GM23338 (cell line): ENCODE measurements at places on chromosomes 3 and 15. TPM values are rescaled to one million over a fixed set of nuclear protein-coding genes. Genes with fewer than 3 reads are reported as not detected.

DNA sequence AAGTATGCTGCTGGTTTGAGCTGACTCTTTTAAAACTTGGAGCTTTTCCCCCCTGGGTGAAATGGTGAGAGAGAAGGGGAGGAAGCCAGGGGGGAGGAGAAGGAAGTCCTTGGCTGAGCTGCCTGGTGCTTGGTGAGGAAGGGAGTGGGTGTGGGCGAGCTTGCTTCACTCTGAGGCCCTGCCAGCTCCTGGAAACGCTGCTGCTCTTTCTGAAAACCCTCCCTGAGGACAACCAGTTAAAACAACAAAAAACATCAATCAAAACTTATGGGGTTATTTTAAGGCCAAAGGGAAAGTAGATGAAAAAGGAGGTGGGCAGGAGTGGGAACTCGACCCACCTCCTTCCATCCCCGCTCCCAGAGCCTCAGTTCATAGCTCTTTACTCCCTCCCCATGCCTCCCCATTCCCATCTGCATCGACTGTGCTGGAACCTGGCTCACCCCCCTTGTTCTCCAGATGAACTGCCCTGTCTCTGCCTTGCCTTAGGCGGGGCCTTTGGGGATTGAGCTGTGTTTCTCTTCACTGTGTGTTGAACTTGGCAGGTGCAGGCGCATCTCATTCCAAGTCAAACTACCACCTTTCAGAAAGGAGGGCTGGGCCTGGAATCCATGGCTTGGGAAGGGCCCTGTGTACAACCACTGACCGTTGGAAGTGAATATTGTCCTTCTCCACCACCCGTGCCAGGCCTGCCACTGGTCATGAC is 166.1 kb downstream of the ZNF621 start:
- H3K4me3 ChIP-seq, result no peak overlapping the region
- DNase-seq, result no peak
- no peak overlapping the region for H3K27ac ChIP-seq

DNA sequence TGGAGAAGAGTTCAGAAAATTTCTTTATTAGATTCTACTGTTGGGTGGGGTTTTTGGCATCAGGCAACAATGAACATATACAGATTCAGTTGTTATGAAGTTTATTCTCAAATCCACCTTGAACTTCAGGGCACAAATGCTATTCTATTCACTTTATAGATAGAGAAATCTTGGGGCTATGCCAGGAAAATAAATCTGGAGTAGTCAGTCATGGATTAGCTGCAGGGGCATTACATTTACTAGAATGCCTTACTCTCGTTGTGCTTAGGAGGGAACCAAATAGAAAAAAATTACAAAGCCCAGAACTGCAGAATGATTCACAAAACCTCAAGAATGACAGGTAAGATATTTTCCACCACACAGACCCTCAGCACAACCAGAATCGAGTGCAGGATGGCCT is 216.7 kb downstream of the CDIN1 start:
- no peaks in the 10 kb centered on the region for H3K36me3 ChIP-seq
- no peak for DNase-seq
- no peaks in the 10 kb centered on the region for H3K4me1 ChIP-seq
- H3K27ac ChIP-seq, result no peak overlapping the region

- no peak for DNase-seq
- no peaks in the 10 kb centered on the region for H3K27me3 ChIP-seq
- no peak overlapping the region for H3K27ac ChIP-seq
- peaks cover 6% of the 10 kb centered on the region; the same call in 1 of the 2 replicates for H3K4me1 ChIP-seq
- no peaks in the 10 kb centered on the region for H3K36me3 ChIP-seq
- no peak overlapping the region for H3K4me3 ChIP-seq
Observed at GRCh38 chr3:159904911-159905310, 83.7 kb upstream of the IL12A start.

DNA sequence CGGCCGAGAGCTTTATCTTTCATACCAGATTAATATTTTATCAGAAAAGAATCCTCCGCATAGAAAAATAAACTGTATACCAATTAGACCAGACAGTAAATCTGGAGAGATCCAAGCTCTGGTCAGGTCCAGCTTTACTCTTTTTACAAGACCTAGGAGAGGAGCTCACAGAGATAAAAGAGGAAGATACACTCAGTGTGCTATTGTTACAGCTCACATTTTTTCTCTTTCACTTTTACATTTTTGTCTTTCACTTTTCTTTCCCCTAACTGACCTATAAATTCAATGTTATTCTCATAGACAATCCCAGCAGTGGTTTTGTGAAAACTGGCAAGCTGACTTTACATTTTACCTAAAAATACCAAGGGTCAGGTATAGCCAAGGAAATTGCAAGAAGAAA is 55.8 kb downstream of the GUCA1C start:
- no peaks in the 10 kb centered on the region for H3K36me3 ChIP-seq
- DNase-seq, result no peak
- H3K27ac ChIP-seq, result no peak overlapping the region
- H3K27me3 ChIP-seq, result no peaks in the 10 kb centered on the region

DNA sequence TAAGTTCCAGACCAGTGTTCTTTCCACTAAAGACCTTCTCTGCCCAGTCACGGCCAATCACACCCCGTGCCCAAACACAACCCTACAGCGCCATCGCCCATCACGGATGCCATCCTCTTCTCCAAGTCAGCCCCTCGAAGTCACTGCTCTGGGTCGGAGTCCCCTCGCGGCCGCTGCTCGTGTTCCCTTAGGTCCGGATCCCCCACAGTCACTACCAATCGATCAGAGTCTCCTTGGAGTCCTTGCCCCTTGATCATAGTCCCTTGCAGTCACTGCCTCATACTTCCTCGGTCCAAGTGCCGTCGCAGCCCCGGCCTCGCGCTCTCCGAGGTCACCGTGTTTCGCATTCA is 461 bp downstream of the PCYT1A start:
- peaks cover 10% of the 10 kb centered on the region for H3K4me1 ChIP-seq
- peak overlapping the region; percentile 83 for H3K27ac ChIP-seq
- peak; percentile 45 for DNase-seq
- H3K36me3 ChIP-seq, result no peaks in the 10 kb centered on the region
- peak overlapping the region; percentile 92 for H3K4me3 ChIP-seq

- peaks cover 6% of the 10 kb centered on the region; the same call in 1 of the 2 replicates for H3K27me3 ChIP-seq
- H3K4me1 ChIP-seq, result peaks cover 30% of the 10 kb centered on the region
- no peak for DNase-seq
- no peaks in the 10 kb centered on the region for H3K36me3 ChIP-seq
- peak overlapping the region; percentile 68 for H3K4me3 ChIP-seq
Observed at GRCh38 chr3:126266850-126267168, 86.4 kb upstream of the ALDH1L1 start.

DNA sequence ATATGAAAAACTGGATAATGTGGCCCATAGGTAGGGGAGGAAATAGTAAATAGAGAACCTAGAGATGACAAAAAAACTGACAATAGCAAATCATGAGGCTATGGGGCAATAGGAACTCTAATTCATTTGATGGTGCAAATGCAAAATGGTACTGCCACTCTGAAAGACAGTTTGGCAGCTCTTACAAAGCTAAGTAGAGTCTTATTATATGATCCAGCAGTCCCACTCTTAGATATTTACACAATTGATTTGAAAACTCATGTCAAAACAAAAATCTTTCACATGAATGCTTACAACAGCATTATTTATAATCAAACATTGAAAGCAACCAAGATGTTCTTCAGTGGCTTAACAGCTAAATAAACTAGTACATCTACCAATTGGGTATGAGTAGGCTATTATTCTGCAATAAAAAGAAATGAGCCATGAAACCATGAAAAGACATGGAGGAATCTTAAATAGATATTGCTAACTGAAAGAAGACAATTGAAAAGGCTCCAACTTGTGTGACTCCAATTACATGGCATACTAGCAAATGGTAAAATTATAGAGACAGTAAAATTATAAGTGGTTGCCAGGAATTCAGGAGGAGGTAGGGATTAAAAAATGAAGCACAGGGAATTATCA is 321.8 kb upstream of the STAC start:
- no peaks in the 10 kb centered on the region for H3K4me1 ChIP-seq
- peaks cover 6% of the 10 kb centered on the region; the same call in 1 of the 2 replicates for H3K36me3 ChIP-seq
- no peak for DNase-seq
- H3K4me3 ChIP-seq, result no peak overlapping the region
- no peaks in the 10 kb centered on the region for H3K27me3 ChIP-seq

DNA sequence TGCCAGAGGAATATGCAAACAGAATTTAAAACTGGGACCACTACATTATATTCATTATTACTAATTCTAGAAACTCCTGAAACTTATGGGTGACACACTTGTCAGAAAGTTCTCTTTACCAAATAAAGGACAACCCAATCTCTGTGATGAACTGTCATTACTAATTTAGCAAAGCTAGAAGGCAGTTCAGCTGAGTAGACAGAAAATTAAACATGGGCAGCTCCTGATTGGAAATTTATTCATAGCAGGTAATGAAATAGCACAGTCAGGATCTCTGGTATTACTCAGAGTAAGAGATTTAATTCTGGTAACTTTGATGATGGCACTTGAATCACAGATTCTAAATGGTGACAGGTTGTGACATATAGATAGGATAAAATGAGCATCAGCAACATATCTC is 123.0 kb downstream of the GBE1 start:
- no peak for DNase-seq
- H3K27me3 ChIP-seq, result no peaks in the 10 kb centered on the region
- no peak overlapping the region for H3K27ac ChIP-seq
- H3K4me1 ChIP-seq, result no peaks in the 10 kb centered on the region
- H3K36me3 ChIP-seq, result no peaks in the 10 kb centered on the region

GRCh38 chr3:70531838-70532489 is 219.5 kb upstream of the MDFIC2 start:
- no peak overlapping the region for H3K4me3 ChIP-seq
- H3K36me3 ChIP-seq, result no peaks in the 10 kb centered on the region
- H3K27ac ChIP-seq, result no peak overlapping the region
- H3K27me3 ChIP-seq, result no peaks in the 10 kb centered on the region

- DNase-seq, result no peak
- peaks cover 56% of the 10 kb centered on the region for H3K36me3 ChIP-seq
- no peak overlapping the region for H3K27ac ChIP-seq
- no peaks in the 10 kb centered on the region for H3K27me3 ChIP-seq
Observed at GRCh38 chr15:43771816-43772215, 5.0 kb downstream of the ELL3 start.

- no peak overlapping the region for H3K4me3 ChIP-seq
- H3K36me3 ChIP-seq, result no peaks in the 10 kb centered on the region; the same call in 1 of the 2 replicates
- no peaks in the 10 kb centered on the region for H3K27me3 ChIP-seq
- H3K4me1 ChIP-seq, result peaks cover 7% of the 10 kb centered on the region; the same call in 1 of the 2 replicates
- no peak overlapping the region for H3K27ac ChIP-seq
- DNase-seq, result no peak
Observed at GRCh38 chr3:23877329-23877980, 39.3 kb downstream of the NKIRAS1 start.

DNA sequence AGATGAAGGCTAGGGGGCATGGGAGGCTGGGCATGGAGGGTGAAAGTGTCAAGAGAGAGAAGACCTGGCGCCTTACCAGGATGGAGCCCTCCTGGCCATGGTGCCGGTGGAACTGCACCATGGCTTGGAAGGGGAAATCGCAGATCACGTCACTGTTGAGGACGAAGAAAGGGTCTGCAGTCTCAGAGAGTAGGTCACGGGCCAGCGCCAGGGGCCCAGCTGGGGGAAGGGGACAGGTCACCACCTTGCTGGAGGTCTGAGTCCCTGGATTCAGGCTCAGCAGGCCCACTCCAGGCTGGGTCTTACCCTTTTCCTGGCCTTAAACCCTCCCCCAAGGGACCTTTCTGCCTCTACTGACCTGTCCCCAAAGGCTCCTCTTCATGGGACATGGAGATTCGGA is 855 bp downstream of the GMPPB start:
- H3K4me1 ChIP-seq, result no peaks in the 10 kb centered on the region; the same call in 1 of the 2 replicates
- peaks cover 5% of the 10 kb centered on the region; the same call in 1 of the 2 replicates for H3K36me3 ChIP-seq
- no peaks in the 10 kb centered on the region for H3K27me3 ChIP-seq
- DNase-seq, result no peak

DNA sequence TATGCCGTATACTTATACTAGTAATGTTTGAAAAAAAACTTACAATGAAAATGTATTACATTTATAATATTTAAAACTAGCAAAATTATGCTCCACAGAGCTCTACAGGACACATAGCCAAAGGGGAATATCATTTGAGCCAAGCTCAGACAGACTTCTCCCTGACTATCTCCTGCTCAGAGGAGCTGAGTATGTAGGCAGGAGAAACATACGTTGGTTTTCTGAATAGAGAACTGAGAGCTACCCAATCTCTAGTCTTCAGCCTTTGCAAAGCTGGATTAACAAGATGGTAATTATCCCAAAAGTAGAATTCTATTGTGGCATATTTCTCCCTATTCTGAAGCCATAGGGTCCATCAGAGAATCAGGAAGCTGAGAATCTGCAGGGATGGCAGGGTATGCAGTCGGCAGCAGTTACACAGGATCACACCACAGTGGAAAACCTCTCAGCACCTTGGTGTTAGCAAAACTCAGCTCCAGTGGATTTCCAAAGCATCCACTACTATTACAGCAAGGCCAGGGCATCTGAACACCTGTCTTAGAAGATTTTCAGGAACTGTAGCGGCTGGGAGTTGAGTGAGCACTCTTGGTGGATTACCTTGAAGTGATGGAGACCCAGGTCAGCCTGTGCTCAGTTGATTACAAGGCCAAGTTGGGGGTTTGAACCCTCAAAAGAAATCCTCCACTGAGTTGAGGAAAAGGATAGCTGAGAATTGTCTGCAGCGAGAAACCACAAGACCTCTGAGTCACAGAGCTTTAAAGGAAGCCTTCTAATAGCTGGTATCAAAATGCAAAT is 30.1 kb downstream of the GPR15 start:
- no peak overlapping the region for H3K4me3 ChIP-seq
- H3K36me3 ChIP-seq, result no peaks in the 10 kb centered on the region
- H3K27me3 ChIP-seq, result no peaks in the 10 kb centered on the region

DNA sequence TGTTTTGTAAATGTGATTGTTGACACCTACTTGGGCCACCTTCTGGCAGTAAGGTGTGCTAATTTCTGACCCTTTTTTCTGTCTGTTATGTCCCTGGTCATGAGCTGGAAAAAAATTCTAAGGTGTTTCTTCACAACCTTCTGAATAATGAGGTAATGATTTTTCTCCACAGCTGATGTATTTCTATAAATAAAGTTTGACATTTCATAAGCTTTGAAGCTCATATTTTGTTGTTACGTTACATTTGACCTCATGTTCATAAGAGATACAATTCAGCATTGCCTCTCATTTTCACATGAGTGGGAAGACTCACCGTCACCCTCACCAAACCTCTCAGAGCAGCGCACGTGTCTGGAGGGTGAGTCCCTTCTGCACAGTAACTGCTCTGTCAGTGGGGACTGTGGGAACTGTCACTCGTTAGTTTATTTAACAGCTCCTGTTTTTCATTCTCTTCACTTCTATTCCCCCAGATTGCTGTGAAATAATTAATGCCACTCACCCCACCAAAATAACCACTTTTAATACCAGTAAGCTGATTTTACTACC is 140.9 kb downstream of the PLCL2 start:
- no peak for DNase-seq
- H3K4me1 ChIP-seq, result no peaks in the 10 kb centered on the region
- no peaks in the 10 kb centered on the region for H3K27me3 ChIP-seq
- no peak overlapping the region for H3K27ac ChIP-seq
- no peaks in the 10 kb centered on the region for H3K36me3 ChIP-seq

KLHL40 gene
- total RNA-seq, result not detected in 2 replicates

RPN1 gene
- total RNA-seq, result 218 and 231 TPM in 2 replicates

AP3B2 gene
- total RNA-seq, result 14.0 and 19.2 TPM in 2 replicates

CHD2 gene
- total RNA-seq, result 108 and 119 TPM in 2 replicates

TEX55 gene
- total RNA-seq, result 0.17 and 0.27 TPM in 2 replicates

BOC gene
- total RNA-seq, result 3.0 and 4.1 TPM in 2 replicates

RPP25 gene
- 15.8 and 18.8 TPM in 2 replicates for total RNA-seq

EOMES gene
- 0.10 TPM in 1 of 2 replicates, not detected in the other for total RNA-seq

TARS3 gene
- total RNA-seq, result 15.4 and 16.5 TPM in 2 replicates
